Activated CD4-positive, alpha-beta T cell treated with anti-CD3 and anti-CD28 coated beads for 4 hours (primary cell): ENCODE measurements at places on chromosomes 3 and 15.
A peak's percentile ranks its signal among the peaks of the same experiment; 100 is the strongest.

GRCh38 chr15:60001610-60002527, 2.2 kb upstream of the FOXB1 start:
- DNase-seq: no peak

DNA sequence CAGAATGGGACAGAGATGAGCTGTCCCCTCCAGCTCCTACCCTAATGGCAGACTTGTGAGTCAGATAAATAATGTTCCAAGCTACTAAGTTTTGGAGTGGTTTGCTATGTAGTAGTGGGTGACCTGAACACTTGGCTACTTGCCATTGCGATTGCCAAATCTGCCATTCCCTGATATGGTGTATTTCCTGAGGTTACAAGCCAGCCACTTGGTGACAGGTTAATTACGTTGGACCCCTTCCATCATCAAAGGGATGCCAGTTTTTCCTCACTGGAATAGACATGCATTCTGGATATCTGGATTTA, 33.6 kb downstream of the MORF4L1 start:
- DNase-seq: no peak

- DNase-seq: no peak
Measured at GRCh38 chr15:35379972-35380371, 166.0 kb downstream of the DPH6 start.

DNA sequence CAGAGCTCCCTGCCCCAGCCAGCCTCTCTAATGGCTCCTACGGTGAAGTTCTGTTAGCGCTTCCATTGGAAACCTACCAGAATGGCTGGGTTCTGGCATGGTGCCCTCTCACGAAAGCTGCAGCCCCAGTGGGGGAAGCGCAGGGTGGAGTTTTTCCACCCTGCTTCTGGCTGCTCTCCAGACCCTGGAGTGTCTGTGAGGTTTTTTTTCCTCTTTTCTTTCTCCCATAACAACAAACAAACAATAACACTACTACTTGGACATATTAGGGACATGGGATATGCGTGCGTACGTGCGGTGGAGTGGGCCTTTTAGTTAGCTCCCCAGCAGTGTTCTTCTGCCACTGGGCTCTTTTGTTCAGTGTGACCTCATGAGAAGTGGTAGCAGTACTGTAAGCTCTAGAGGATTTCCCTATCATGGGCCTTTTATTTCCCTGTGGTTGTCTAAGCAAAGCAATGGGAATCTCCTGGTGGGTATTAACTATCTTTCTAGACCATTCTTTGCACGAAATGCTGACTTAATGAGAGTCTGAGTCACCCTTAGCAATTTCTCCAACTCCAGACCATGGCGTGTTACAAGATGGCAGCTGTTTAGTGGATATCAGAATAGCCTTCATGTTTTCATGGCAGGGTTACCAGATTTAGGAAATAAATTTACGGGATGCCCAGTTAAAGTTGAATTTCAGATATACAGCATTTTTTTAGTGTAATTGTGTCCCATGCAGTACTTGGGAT, 161.9 kb downstream of the FNDC3B start:
- DNase-seq: no peak

DNA sequence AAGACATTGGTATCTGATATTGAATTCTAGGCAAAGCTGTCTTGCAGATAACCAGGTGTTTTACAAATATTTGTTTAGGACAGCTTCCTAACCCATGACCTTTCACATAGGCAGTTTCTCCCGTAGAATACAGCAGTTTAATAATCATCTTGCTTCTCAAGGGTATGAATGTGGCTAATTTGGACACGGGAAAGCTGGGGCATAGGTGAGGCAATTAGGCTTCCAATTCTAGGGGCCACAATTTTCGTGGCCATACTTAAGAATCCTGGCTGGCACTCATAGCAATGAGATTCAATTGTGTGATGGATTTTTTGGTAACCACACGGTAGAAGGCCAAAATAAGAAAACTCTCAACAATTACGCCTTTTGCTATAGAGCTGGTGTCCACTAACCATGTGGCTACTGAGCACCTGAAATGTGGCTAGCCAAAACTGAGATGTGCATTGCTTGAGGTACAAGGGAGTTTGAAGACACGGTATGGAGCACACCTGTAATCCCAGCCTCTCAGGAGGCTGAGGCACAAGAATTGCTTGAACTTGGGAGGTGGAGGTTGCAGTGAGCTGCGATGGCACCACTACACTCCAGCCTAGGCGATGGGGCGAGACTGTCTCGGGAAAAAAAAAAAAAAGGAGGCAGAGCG, 34.4 kb downstream of the TFRC start:
- no peak for DNase-seq

DNA sequence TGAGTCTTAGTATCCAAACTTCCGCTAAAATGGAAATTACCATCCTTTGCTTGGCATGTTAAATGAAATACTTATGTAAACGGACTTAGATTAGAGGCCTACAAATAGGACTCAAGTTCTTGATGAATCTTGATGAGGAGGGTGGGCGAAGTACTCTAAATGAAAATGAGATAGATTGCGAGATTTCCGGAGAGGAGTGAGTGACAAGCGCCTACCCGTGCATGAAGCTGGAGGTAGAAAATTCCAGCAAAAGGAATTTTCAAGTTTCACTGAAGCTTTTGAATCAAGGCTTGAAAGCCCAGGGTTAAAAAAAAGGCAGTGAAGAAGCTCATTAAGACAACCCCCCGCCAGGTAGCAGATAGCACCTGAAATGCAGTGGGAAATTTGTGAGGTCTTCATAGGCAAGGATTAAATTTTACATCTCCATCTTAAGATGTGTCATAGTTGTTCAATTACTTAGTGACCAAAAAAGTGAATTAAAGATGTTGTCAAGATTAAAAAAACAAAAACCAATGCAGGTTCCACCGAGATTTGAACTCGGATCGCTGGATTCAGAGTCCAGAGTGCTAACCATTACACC, 655 bp upstream of the RAB11A start:
- no peak for DNase-seq

DNA sequence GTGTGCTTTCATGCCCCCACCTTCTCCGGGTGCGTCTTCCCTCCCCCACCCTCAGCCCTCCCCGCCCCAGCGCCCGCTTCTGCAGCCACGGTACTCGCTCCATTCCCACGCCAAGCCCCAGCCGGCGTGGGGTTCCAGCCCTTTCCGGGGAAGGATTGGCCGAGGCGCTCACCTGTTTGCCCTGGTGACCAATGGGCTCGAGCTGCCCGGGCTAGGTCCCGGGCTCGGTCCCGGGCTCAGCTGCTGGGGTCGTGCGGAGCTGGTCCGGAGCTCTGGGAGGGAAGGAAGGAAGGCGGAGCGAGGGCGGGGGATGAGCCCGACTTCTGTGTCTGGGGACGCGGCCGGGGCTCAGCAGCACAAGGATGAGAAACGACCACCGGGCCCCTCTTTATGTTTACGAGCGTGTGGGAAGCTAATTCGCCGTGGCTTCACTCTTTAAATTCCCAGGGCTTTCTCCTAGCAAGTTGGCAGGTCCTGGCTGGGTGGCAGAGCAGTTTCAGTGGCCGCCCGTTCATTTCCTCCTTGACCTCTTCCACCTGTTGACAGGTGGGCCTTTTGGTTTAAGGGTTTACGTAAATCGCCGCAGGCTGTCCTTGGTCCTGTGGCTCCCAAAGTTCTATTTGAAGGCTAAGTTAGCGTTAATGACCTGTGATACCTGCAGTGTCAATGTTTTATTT, at the start of gene IGSF10:
Gene IGSF10, minus strand, starts transcription at position 288 of the 677 bp plus-strand sequence. CDS start 2,352 bp downstream, outside the sequence.
- no peak for DNase-seq

- no peak for DNase-seq
Measured at GRCh38 chr15:86875067-86875466, 795.4 kb downstream of the AGBL1 start.

GRCh38 chr15:69346112-69346511, 47.4 kb downstream of the PAQR5 start:
- no peak for DNase-seq

DNA sequence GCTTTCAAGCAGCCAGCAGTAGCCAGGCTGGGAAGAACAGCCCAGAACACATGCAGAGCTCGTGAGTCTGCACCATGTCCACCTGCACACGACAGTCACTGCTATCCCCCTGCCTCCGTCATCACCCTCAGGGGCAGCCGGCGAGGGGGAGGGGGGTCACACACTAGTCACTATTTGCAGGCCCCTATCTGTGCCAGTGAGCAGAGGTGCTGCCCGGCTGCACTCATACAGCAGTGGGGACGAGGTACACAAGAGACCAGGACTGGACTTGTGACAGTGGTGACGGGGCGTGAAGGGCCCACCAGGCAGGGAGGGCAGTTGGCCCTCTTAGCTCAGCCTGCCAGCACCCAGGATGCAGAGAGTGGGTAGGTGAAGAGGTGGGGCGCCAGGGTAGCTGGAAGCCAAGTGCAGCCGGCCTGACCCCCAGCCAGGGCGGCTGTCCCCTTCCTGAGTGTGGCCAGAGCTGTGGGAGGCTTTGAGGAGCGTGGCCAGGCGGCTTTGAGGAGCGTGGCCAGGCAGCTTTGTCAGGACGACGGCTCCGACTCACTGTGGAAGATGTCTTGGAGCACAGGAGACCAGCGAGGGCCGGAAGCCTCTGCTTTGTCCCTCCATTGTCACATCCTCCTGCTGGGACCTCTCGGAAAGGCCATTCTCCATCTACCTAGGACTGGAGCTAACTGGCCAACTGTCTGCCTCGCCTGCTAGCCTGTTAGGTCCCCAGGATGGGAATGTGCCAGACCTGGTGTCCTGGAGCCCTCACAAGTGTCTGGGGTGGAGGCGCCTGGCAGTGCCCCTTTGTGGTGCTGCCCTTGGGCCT, 52.1 kb upstream of the FGD5 start:
- no peak for DNase-seq

GRCh38 chr15:77282333-77282732, 137.6 kb downstream of the PEAK1 start:
- DNase-seq: no peak

DNA sequence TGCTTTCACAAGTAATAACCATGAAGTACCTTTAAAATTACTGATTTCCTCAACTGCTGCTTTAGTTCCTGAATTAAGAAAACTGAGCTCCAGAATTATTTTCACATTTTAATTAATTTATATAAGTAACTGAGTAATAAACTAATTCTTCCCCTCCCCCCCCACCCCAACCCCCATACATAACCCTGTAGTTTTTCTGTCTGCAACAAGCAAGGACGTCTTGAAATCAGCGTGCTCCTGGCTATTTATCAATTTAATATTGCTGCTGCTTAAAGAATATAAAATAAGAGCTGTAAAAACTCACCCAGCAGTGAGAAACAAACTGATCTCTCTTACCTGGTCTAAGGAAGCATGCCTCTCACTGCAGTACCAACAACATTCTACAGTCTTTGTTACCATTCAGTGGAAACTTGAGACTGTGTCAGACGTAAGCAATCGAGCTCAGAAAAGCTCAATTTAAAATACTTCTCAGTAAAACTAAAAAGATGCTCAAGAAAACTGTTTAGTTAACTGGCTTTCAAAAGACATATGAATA, 121.0 kb downstream of the TFDP2 start:
- peak; percentile 23 for DNase-seq

DNA sequence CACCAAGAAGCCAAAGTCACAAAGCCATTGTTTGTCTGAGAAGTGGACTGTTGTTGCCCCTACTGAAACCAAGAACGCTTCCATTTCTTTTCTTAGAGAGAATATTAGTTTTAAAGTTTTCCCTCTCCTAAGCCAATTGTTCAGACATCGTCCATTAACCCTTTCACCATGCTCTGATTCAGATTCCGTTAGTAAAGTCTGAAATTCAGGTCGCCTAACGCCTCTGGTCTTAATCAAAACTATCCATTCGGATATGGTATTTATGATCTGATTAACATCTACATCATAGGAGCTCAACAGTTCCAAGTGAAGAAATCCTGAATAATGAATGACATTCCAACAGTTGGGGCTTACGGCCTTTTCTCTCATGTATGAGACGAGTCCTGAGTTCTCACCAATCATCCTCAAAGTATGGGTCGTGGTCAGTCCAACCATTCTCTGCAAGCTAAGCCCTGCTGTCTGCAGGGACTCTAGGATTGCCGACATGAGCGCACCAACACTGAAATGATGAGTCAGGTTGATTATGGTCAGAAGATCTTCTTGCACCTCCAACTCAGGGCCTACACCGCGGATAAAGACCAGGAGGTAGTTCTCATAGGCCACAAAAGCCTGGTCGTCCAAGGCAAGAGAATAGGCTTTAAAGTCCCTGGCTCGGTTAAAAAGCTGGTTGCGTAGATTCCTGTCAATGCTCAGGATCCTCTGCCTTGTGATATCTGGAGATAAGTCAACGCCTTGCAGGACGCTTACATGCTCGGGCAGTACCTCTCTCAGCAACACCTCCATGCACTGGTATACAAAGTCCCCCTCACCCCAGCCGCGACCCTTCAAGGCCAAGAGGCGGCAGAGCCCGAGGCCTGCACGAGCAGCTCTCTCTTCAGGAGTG, 767 bp downstream of the EPM2AIP1 start:
- DNase-seq: peak; percentile 11

DNA sequence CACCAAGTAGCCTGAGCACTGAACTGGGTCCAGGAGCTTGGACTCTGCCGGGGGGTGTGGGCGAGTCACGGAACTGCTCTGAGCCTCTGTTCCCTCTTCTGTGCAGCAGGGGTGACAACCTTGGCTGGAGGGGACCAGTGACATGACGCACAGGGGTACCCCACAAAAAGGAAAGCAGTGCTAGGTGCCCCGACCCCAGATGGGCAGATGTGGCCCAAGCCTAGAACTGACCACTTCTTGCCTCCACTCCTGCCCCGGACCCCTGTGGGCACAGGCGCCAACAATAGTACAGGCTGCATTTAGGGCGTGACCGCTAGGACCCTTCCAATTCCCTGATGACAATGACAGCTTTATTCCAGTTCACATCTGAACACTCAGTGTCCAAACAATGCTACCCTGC, 255.9 kb upstream of the LYSMD4 start:
- no peak for DNase-seq

- no peak for DNase-seq
Measured at GRCh38 chr3:88032245-88032644, 26.6 kb downstream of the CGGBP1 start.

DNA sequence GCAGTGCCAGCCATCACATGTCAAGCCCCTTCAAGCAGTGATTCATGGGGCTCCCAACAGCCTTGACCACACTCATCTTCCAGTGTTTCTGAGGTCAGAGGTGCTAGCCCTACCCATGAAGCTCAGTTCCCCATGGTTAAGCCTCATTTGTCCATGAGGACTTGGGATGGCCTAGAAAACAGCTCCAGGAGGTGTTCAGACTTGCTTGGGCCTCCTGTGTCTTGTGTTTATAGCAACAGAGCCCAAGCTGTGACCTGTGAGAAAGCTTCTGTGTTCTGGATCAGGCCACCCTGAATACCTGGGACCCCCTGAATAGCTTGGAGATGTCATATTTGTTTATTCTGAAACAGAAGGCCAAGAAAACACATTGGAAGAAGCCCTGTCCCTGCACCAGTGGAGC, 36.7 kb downstream of the LARP6 start:
- no peak for DNase-seq

- DNase-seq: no peak
Measured at GRCh38 chr15:69951898-69952555, 145.7 kb downstream of the TLE3 start.

DNA sequence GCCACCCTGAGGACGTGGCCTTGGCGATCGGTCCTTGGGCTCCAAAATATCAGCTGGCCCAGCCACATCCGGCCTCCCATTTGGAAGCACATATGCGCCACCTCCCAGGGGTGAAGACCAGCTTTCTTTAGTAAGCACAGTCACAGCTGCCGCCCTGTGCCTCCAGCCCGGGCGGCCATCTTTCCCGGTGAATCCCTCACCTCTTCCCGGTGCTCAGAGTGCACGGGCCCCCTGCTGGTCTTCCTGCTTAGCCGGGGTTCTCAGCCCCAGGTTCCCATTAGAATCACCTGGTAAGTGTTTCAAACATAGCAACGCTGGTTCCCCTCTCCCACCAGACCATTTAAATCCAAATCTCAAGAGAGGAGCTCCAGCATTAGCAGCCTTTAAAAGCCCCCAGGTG, 232.2 kb downstream of the VPS13C start:
- no peak for DNase-seq

GRCh38 chr15:53266176-53266575, 476.0 kb upstream of the ONECUT1 start:
- DNase-seq: no peak
